EH (cell line): ENCODE measurements at places on chromosomes 12 and 14.

- DNase-seq, result no peak
Observed at GRCh38 chr12:29698756-29699155, 85.0 kb downstream of the TMTC1 start.

GRCh38 chr12:78579846-78580245, 284.7 kb upstream of the SYT1 start:
- no peak for DNase-seq

DNA sequence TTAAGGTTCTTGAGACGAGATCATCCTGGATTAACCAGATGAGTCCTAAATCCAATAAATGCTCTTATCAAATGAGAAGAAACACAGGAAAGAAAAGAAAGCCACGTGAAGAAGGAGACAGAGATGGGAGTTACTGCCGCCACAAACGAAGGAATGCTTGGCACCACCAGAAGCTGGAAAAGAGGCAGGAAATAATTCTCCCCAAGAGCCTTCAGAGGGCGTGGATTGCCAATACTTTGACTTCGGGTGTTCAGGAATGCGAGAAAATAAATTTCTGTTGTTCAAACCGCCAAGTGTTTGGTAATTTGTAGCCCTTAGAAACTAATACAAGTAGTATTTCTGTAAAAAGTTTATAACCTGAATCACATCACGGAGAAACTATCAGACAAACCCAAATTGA, 31.3 kb downstream of the ABCD2 start:
- no peak for DNase-seq

- DNase-seq, result no peak
Observed at GRCh38 chr14:89641495-89642175, 224.6 kb upstream of the FOXN3 start.

GRCh38 chr14:38065106-38065762, 142.5 kb upstream of the SSTR1 start:
- DNase-seq, result no peak

GRCh38 chr14:76904100-76904739, 78.0 kb downstream of the LRRC74A start:
- DNase-seq, result peak; percentile 99
